Effector memory CD8-positive, alpha-beta T cell (primary cell): ENCODE measurements at places on chromosomes 16 and 17.

DNA sequence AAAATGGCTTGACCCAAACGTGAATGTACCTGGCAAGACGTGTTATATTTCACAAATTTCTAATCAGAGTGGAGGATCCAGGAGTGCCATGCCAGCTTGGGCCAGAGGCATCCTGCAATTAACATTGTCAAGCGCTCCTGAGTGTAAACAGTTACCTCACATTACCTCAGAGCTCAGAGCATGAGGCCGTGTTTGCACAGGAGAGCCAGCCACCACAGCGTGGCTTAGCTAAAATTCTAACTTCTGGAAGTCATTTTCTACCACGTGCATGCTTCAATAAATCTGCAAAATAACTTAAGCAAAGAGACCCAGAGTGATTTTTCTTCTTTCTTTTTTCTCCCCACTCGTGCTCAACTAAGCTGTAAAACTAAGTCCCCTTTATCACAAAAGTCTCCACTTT is 769.0 kb downstream of the KCNJ2 start:
- no peak for DNase-seq

GRCh38 chr16:12811441-12812383 is 8.0 kb upstream of the CPPED1 start:
- DNase-seq = no peak

DNA sequence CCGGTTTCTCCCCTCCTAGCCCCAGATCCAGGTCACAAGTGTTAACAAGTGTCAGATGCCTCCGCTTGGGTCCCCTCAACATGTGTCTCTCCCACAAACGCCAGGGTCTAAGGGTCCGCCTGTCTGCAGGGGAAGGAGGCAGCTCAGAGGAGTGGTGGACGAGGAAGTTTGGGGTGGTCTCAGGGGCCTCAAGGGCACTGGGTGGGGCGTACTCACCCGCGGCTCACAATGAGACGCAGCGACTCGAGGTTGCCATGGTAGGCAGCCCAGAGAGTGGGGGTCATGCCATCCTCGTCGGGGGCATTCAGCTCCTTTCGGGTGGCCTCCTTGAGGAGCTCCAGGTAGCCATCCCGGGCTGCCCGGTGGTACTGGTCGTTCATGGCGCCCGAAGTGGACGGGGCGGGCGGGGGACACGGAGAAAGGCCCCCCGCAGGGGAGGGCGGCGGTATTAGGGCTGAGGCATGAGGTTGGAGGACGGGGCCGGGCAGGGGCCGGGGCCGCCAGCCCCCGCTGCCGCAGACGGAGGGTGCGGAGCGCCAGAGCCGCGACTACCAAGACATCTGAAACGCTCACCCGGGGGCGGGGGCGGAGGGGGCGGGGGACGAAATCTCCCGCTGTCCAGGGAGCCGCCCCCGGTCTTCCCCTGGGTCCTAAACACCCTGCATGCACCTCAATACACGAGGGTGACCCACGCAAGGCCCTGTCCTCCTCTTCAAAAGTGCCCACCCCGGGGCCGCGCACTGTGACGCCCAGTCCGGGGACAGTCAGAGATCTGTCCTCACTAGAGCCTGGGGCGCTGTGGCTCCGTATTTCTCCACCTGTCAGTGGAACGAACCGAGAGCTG is at the start of gene USH1G:
TSS of gene USH1G (minus strand) at position 562 of the 844 bp plus-strand sequence. CDS start at position 380, 182 bp downstream.
- no peak for DNase-seq

DNA sequence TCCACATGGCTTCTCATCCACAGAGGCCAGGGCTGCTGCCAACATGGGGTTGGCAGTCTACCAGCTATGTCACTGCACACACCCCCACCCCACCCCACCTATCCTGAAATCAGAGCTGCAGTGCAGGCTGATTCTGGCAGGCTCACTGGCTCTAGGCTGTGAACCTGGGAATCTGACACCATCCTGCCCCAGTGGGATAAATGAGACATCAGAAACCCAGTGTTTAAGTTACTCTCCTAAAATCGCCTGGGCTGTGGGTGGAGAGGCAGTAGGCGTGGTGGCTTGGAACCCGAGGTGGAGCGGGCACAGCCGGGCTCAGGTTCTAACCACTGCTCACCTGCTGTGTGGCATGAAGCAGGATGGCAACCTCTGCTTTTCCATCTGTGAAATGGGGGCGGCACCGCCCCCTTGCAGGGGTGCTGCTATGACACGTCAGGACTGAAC is 5.6 kb downstream of the SLC38A8 start:
- no peak for DNase-seq

DNA sequence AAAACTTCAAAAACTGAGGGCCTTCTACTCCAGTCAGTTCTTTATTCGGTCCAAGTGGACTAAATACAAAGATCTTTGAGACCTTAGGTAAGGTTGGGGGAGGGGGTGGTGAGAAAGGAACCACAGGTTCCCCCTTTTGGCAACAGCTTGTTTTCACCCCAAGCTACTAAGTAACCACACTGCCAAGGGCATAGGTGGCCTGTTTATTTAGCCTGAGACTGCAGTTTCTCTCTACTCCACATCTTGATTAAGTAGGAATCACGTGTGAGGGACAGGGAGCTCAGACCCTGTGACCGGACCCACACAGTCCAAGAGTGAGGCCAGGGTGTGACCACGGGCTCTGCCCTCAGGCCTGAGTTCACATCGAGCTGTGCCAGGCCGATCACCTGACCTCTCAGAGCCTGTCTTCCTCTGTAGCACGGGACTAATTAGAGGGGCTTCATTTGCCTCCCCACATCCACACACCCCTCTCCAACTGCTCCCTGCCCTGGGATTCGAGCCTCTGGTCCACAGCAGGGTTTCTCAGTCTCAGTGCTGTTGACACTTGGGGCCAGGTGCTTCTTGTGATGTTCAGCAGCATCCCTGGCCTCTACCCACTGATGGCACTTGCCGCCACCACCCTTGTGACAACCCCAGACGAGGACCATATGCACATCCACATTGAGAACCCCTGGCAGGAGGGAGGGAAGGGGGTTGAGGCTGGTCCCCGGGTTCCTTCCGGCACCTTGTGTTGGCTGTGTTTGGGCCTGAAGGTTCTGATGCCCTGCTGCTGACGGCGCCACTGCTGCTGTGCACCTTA is 17.8 kb downstream of the ST6GALNAC2 start:
- no peak for DNase-seq

DNA sequence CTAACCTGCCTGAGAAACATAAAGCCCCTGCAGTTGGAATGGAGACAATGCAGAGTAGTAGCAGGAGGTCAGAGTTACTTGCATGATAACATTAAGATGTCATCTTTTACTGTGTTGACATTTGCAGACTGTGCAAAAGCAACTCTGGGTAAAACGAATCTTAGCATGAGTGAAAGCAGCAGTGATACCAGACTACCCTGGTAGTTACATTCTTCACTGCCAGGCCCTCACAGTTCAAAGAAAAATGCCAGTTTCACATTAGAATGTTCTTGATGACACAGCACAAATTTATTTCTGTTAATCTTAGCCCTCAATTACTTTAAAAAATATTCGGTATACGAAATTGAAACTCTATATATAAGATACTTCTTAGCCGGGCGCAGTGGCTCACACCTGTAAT is 12.2 kb downstream of the MPHOSPH6 start:
- DNase-seq = no peak

- no peak for DNase-seq
Measured at GRCh38 chr17:61338000-61338798, 61.4 kb upstream of the TBX2 start.

DNA sequence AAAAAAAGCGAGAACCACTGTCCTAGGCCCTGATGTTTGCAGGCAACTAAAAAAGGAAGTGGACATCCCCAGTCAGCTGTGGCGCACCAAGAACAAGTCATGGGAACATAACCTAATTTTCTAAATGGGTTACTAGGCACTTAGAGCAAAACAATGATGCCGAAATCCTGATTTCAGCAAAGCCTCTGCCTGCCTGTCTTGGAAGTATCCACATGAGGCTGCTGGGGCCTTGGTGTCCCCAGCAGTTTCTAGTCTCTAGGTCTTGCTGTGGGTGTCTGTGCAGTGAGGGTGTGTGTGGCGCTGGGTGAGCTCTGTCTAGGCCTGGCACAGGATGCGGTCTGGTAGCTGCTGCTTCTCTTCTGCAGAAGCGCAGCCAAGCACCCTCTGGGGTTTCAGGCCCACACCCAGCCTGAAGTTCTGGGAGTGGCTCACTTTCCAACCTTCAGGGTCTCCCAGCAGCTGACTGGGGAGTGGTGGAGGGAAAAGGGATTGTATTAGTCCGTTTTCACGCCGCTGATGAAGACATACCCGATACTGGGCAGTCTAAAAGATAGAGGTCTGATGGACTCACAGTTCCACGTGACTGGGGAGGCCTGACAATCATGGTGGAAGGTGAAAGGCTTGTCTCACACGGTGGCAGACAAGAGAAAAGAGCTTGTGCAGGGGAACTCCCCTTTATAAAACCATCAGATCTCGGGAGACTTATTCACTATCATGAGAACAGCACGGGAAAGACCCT is 21.1 kb downstream of the STH start:
- peak; percentile 73 for DNase-seq

- no peak for DNase-seq
Measured at GRCh38 chr17:81923302-81924260, 4.0 kb downstream of the MAFG start.

- DNase-seq = no peak
Measured at GRCh38 chr17:48001197-48001596, 30.3 kb downstream of the CDK5RAP3 start.

- no peak for DNase-seq
Measured at GRCh38 chr17:63433746-63434591, 12.1 kb downstream of the CYB561 start.

DNA sequence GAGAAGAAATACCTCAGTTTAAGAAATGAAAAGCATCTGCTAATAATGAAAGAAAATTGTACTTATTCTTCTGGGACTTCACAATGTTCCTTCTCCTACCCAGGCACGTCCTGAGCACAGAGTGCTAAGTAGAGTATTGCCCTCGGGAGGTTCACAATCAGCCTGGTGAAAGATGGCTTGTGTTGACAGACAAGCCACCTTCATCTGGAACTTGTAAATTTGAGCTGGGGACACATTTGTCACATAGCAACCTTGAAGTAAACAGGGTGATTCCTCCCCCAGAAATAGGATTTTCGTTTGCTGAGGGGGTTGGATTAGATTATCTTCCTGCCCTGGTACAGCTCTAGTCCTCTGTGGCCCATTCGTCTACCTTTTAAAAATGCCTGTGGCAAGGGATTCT is 34.4 kb upstream of the MYH2 start:
- DNase-seq = no peak

- no peak for DNase-seq
Measured at GRCh38 chr16:14105760-14106375, 34.7 kb downstream of the MRTFB start.

DNA sequence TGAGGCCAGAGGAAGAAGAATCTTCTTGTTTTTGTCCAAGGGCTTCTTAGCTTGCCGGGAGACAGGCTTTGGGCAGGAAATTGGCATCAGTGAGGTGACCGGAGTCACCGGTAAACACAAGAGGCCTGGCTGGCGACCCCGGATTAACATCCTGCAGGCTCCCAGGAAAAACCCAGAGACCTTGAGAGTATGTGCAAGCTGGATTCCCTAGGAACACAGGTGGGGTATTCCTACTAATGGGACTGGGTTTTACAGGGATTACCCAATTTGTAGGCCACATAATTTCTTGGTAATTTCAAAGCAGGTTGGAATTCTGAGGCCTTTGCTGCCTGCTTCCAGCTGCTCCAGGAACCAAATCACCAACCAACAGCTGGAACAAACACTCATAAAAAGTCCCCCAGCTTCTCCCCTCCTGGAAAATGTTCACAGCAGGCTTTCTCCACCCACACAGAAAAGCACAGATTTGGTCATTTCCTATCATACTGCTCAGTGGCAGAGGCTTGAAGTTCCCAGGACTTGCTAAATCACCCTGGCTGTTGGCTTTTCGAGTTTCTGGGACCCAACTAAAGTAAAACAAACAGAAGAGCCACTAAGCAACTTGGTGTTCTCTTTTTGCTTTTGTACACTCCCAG is 258.8 kb downstream of the IRF8 start:
- no peak for DNase-seq

DNA sequence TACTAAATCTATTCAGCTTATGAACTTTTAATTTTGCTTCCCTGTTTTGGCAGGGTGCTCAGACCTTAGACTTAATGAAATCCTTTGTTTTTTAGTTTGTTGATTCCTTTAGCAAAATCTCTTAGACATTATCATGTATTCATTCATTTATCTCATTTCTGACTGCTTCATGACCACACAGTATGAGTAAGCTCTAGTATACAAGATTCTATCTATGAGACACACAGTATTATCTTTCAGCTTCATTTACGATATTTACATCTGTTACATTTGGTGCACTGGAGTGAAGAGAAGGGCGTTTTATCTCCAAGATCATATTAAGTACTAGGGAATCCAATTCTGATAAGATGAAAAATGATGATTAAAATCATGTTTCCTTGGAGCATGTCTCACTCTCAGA is 448.1 kb upstream of the CA10 start:
- no peak for DNase-seq

- DNase-seq = no peak
Measured at GRCh38 chr17:36459601-36460000, 26.9 kb upstream of the ZNHIT3 start.

DNA sequence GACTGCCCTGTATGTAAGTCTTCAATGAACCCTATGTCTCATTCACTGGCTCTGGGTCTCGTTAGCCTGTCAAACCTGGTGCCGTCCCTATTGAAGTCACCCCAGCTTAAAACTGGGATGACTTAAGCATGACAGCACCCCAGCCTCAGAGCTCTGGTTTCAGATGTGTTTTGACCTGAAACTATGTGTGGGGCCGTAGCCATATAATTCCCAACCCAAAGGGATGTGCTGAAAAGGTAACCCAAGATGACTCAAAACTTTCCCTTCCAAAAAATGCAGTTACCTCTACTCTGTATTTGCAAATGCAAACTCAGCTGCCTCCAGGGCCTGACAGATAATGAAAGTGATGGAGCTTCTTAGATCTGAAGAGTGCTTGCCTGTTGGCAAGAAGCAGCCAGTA is 478.3 kb upstream of the ERCC4 start:
- no peak for DNase-seq

DNA sequence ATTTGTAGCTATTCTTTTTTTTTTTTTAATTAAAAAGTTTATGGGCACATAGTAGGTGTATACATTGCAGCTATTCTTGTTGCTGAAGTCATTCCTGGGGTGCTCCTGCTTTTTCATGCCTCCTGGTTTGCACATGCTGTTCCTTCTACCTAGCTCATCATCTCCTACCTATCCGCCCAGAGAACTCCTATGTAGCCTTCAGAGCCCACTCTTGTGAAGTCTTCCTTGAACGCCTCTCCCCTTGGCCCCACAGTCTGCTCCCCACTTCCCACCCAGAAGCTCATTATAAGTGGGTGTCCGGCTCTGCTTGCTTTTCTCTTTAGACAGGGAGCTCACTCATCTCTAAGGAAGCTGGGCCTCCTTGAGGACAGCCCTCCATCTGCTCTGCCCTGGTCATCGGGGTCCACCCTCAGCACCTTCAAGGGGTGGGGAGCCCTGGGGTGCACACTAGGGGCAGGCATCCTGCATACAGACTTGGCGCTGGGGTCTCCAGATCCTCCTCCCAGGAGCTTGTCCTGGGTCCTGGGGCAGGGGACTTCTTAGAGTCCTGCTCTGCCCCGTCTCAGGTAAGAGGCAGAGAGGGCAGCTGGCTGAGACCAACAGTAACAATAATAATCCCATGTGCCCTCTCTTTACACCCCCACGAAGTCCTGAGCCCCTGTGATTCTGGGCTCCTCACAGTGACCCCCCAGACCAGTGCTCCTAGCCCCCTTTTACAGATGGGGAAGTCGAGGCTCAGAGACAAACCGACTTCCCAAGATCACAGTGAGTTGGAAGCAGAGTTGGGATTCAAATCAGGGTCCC is 3.5 kb upstream of the B9D1 start:
- DNase-seq = no peak
